Hepatocyte (in vitro differentiated cells): ENCODE measurements at places on chromosomes 1 and 21. TPM values are rescaled to one million over a fixed set of nuclear protein-coding genes. Genes with fewer than 3 reads are reported as not detected.

Gene PPM1J
- polyA plus RNA-seq = 1.8 and 1.9 TPM in 2 replicates

Gene PGLYRP3
- polyA plus RNA-seq = not detected in 2 replicates

Gene APCS
- 0.68 and 4.0 TPM in 2 replicates for polyA plus RNA-seq

Gene COA7
- 8.9 and 9.0 TPM in 2 replicates for polyA plus RNA-seq
